Adipocyte (in vitro differentiated cells): ENCODE measurements at places on chromosomes 6 and 20.
A peak's percentile ranks its signal among the peaks of the same experiment; 100 is the strongest.

- DNase-seq: no peak
These were observed 175.8 kb downstream of the GMPR start for GRCh38 chr6:16414205-16414604.

GRCh38 chr6:105526225-105526872 lies 123.5 kb upstream of the PREP start:
- no peak for DNase-seq

DNA sequence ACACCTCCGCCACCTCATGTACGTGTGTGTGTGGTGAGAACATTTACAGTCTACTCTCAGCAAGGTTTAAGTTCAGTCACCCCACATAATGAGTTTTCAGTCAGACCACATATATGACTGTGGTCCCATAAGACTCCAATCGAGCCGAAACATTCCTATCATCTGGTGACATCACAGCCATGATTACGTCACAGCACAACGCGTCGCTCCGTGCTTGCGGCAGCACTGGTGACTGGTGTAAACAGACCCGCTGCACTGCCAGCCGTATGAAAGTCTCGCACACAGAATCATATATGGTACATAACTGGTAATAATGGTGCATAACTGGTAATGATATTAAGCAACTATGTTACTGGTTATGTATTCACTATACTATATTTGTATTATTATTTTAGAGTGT lies 150.7 kb downstream of the DLL1 start:
- DNase-seq: no peak

- DNase-seq: no peak
These were observed 145.3 kb upstream of the NRN1 start for GRCh38 chr6:6152060-6152459.

DNA sequence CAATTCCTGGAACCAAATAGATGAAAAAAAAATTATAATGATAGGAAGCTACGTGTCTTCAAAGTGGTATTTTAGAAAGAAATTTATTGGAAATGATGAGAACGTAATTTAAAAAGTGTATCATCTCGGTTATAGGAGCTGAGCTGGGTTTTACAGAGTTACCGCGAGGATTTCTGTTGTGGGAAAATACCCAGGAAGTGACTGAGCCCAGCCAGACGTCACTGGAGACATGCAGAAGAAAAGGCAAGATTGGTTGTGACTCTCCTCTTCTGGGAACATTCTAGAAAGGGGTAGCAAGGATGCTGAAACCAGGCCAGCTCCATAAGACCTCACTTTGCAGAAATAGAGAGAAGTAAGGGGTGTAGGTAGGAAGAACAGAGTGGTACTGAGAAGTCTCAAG lies 95.9 kb upstream of the ADGRF1 start:
- DNase-seq: no peak

DNA sequence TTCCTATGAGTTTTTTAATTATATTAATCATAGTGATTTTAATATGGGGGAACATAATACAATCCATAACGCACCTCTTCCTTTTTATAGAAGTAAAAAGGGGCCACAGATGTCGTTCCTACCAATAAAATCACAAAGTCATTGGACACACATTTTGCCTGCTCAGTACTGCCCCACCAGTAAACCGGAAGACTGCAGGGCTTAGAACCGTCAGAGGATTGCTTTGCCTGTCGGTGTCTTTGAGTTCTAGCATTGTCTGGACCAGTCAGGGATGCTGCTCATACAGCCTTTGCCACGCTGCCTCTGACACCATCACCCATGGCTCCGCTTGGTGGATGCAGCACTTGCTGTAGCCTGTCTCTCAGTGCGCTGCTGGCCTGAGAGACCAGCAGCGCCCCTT lies 853.6 kb downstream of the C6orf118 start:
- DNase-seq: no peak

DNA sequence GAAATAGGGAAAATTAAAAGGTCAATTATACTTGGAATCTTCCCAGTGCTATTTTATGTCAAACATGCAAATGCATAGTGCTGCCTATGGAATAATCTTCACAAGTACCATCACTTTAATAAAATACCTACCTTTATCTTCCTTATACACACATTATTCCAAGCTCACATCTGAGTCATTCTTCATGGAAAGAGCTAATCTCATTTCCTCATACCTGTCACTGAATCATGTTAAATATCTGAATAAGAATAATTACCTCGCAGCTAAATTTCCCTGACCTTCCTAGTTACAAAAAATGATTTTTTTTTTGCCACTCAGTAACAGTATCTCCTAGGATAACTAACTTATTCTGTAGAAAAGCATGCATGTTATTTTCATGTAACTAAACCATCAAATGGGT lies 661.4 kb upstream of the HS3ST5 start:
- peak; percentile 12 for DNase-seq

- no peak for DNase-seq
These were observed 209.8 kb downstream of the ATXN1 start for GRCh38 chr6:16551466-16551865.

DNA sequence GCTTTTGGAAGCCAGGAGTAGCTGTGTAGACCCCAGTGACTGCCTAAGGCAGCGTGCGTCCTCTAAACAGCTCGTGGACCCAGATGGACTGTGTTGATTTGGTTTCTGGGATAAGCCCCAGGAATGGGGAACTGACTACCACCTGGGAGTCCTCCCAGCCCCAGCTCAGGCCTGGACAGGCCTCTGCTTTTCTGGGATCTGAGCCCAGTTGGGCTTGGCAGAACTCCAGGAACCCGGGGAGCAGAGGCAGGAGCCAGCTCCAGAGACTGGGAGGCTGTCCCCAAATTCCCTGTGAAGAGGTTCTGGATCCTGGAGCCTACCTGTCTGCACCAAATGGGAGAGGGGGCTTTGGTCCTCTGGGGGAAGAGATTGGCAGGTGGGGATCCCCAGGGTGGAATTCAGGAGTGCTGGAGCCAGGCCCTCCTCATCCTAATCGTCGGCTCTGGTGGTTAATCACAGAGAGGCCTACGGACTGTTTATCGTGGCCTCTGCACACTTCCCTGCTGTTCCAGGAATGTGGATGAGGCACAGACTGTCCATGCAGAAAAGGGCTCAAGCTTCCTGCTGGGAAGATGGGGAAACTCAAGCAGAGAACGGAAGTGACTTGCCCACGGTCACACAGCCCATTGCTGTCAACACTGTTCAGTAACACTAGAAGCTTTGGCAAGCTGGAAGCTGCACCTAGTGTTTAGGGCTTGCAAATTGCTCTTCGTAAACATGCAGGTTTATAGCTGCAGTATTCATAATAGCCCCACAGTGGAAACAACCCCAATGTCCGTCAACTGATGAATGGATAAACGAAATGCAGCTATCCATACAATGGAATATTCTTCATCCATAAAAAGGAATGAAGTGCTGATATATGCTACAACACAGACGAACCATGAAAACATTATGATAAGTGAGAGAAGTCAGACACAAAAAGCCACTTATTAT lies 100.6 kb downstream of the KCNB1 start:
- peak; percentile 48 for DNase-seq

- DNase-seq: peak; percentile 6
These were observed 108.6 kb downstream of the ESR1 start for GRCh38 chr6:151916075-151916474.

GRCh38 chr6:37442416-37443215 lies 9.6 kb downstream of the CMTR1 start:
- DNase-seq: no peak

- no peak for DNase-seq
These were observed 70.8 kb downstream of the PYGB start for GRCh38 chr20:25318471-25319240.

- DNase-seq: no peak
These were observed 1.6 kb downstream of the SIRPD start for GRCh38 chr20:1555952-1556351.

- DNase-seq: no peak
These were observed 155.2 kb downstream of the NFATC2 start for GRCh38 chr20:51387125-51387875.

DNA sequence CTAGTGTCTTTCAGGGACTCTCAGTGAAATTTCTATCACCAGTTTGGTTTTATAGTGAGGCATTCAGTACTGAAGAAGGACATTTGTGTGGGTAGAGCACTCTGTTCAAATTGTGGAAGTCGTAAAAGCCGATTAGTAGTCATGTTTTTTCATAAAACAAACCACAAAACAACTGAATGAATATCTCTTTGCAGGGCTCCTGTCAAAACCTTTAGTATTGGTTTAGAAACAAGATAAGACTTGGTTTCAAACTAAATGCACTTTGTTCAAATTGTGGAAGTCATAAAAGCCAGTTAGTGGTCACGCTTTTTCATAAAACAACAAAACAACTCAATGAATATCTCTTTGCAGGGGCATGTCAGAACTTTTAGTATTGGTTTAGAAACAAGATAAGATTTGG lies 23.8 kb downstream of the ADGRF4 start:
- no peak for DNase-seq

- no peak for DNase-seq
These were observed 1.1 kb downstream of the PAX1 start for GRCh38 chr20:21706261-21707195.

DNA sequence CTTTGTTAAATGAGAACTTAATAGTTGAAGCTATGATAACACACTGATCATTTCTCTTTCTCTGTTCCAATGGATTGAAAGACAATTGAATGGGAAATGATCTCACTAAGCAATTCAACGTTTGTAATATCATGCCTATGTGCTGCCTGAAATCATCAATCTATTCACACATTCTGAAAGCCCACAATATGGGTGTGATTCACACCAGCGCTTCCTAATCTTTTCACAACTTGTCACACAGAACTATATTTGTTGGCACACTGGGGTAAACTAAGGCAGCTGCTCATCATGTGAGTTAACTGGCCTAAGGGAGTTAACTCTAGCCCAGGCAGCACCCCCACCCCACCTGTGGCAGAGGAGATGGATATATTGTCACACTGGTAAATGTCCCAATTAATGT lies 37.1 kb upstream of the UTRN start:
- DNase-seq: no peak

- DNase-seq: peak; percentile 84
These were observed 481 bp downstream of the SERPINB6 start for GRCh38 chr6:2970753-2971419.

- DNase-seq: no peak
These were observed 342.8 kb downstream of the FOXA2 start for GRCh38 chr20:22241609-22242008.

DNA sequence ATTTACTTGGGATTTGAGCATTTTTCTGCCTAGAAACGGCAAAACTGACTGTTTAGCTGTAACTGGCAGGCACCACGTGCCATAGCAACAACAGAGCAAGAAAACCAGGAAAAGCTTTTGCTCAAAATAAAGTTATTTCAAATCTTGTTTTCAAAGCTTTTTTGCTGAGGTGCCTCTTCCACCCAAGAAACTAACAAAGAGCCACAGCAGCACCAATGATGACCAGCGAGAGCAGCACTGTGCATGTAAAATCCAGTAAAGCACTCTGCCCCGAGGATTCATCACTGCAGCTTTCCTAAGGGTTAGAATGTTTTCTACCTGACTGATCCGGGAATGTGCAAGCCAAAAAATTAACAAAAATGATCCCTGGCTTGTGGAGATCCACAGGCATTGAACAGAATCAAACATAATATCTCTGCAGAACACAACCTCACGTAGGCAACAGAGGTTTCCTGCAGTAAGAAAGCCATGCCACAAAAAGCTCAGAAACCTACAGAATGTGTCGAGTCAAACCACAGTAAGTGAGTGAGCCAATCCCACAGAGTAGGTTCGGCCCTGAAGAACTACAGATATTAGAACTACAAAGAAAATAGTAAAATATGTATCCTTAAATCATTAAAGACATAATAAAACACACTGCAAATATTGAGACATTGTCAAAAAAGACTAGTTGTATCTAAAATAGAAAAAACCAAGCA lies 7.4 kb upstream of the ULBP3 start:
- DNase-seq: no peak

DNA sequence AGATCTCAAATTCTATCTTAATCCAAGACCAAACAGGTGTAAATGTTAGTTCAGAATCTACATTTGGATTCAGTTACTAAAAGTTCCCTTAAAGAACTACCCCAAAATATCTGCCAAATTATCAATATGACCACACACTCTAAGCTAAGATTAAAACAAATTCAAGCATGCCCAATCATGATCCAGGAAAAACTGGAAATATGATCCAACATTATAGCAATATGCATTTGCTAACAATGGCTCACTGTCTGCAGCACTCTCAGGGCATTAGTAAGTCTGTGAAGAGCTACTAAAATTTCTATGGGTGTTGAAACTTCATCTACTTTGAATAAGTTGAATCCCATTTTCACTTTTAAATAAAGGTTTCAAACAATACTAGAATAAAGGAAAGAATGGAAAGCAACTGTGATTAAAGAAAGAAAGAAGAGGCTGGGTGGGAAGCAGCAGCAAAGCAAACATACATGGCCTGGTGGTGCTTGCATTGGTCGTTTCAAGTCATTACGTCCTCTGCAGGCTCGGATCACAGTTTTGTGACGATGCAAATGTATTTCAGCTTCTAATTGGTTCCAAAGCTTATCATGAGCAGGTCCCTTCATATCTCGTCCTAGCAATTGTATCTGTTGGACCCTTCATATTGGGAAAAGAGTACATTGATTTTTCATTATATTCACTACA lies 29.2 kb downstream of the GOPC start:
- DNase-seq: no peak

- no peak for DNase-seq
These were observed 681.2 kb downstream of the HDGFL1 start for GRCh38 chr6:23250556-23250955.
